ENCODE measurements at places on chromosomes 5 and 9.

GRCh38 chr5:149707097-149707496 is 23.0 kb upstream of the PPARGC1B start:
- DNase-seq: no peak

- no peak for DNase-seq
Measured at GRCh38 chr9:31023847-31024246, 1360.6 kb upstream of the ACO1 start.

DNA sequence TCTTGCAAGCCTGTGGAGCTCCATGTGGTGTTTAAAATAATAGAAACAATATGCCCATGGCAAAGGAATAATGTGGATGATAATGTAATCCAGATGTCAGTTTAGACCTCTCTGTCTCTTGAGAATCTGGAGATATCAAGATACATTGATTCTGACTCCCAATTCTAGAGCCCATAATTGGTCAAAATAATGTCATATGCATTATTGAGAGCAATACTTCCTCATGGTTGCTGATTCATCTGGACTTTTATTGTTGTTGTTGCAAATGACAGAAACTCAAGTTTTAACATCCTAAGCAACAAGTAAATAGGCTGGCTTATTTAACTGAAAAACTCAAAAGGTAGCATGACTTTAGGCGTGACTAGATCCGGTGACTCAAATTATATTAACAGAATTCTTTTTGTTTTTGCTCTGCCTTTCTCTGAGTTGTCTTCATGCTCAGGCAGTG is 152.1 kb downstream of the PCSK1 start:
- DNase-seq: peak; percentile 62

- no peak for DNase-seq
Measured at GRCh38 chr5:145853781-145854376, 18.7 kb upstream of the PRELID2 start.

DNA sequence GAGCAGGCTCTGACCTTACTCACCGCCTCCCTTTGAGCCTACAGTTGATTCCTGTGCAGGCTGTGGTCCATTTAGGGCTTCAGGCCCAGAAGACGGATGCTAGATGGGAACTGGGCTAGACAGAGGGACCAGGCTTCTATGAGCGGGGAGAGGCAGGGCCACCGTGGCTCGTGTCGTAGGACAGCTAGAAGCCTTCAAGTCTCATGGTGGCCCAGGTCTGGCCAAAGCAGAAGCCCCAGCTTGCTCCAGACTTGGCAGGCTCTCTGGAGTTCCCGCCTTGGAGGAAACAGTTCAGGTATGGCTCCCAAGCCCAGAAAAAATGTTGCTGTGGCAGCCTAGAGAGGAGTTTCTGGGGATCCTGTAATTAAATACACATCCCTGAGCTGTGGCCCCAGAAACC is 10.9 kb upstream of the NR5A1 start:
- no peak for DNase-seq

DNA sequence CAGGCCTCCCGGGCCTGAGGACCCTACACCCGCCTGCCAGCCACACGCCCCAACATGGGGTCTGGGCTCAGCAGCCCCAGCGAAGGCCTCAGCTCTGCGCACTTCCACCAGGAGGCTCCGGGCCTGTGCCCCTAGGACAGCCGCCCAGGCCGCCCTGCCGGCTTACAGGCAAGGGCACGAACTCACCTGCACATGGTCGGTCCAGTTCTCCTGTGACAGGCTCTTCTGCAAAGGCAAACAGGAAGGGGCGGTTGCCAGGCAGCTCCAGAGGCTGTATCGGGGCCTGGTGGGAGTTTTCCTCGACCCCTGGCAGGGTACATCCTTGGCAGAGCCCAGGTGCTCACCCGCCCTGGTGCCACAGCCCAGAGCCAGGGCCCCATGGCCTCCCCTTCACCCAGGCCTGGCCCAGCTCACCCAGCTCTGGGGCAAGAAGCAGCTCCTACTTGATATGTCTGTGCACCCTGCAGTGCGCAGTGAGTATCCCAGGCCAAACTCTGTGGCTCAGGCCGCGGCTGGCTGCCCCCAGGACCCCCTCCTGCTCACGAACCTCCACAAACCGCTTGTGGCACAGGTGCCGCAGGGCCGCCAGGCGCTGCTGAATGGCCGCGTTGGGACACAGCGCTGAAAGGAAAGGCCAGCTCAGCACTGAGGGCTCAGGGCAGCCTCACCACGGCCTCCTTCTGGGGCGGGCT is 52.2 kb upstream of the NRARP start:
- DNase-seq: no peak

DNA sequence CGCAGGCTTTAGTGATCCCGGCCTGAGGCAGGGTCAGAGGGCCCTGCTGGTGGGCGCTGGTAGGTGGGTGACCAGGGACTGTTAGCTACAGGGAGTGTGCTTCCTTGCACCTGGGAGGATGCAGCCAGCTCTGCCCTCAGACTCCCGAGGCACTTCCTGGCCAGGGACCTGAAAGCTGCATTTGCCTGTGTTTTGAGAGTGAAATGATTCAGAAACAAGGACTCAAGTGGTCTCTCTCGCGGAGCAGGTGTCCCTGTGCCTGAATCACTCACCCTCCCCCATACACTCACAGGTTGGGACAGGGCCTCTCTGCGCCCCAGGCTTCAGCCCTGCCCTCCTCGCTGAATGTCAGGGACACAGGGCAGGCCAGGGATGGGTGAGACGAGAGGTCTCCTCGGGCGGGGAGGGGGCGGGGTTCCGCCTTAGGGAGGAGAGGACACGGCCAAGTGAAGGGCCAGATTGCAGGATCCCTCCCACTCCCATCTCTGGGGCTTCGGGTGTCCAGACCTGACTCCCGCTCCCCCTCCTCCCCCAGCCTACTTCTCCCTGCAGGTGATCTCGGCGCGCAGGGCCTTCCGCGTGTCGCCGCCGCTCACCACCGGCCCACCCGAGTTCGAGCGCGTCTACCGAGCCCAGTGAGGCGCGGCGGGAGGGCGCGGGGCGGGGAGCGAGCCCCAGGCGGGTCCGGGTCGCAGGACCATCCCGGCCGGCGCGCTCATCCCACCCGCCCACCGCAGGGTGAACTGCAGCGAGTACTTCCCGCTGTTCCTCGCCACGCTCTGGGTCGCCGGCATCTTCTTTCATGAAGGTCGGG is 1.5 kb downstream of the LTC4S start:
- DNase-seq: no peak

DNA sequence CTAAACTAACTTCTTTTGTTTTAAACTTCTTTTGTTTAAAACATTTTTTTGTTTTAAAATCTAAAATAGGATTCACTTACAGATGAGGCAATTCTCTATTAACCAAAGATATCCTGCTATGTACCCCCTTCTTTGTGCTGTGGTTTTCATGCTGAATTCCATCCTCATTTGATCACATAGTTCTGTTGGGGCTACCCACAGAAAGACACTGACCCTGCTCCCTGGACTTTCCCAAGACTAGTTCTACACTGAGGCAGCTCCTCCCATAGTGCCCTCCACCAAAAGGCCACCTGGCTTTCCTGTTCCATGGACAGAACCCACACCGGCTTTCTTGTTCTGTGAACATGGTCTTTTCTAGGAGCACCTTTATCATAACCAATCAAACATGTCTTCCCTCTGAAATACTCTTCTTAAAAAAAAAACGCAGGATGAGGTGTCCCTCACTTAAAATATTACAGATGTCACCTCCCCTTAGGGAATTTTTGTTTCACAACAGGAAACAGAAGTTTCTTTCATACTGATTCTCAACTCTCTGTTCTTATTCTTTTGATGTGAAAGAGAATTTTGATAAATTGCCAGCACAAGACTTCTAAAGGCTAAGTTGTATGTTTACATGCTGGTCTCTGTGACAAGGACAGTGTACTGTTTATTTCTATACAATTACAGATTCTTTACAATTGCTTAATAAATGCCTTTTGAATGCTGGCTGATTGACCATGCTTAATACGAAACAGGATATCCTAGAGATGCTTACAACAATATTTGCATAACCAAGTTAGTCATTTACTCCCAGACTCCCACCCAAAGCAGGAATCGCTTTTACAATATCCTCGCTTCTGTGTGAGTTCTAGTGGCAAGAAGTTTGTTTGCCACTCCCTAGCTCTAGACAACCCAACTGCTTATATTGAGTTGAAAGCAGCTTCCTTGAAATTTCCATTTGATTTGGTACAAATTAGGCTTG is 300.4 kb downstream of the DTWD2 start:
- DNase-seq: no peak

GRCh38 chr5:173556142-173557028 is 60.1 kb downstream of the BOD1 start:
- no peak for DNase-seq

DNA sequence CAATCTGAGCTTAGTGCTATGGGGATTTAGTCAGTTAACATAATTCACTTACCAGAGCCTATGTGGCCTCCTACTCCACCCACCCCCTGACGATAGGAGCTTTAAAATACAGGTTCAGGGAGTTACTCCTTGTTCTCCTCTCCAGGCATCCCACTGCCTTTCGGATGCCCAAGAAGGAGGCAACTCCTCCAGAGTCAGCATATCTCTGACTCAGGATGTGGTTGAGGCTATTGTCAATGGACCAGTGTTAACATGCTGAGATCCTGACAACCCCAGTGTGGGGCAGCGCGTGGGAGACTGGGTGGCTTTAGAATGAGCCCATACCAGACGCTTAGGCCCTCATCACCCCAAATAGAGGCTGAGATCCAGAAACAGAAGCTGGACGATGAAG is 27.4 kb downstream of the BICD2 start:
- DNase-seq: no peak

- DNase-seq: no peak
Measured at GRCh38 chr9:69579760-69580581, 92.2 kb downstream of the APBA1 start.
